ENCODE measurements at places on chromosomes 16 and 17.

GRCh38 chr17:21119919-21120249 lies 6.9 kb upstream of the DHRS7B start:
- no peak for DNase-seq

- DNase-seq = no peak
Observed at GRCh38 chr16:14193316-14193871, 122.3 kb downstream of the MRTFB start.

- DNase-seq = no peak
Observed at GRCh38 chr17:13154398-13154797, 136.6 kb upstream of the ELAC2 start.

GRCh38 chr16:66425651-66426050 lies 1.4 kb upstream of the BEAN1 start:
- DNase-seq = no peak

DNA sequence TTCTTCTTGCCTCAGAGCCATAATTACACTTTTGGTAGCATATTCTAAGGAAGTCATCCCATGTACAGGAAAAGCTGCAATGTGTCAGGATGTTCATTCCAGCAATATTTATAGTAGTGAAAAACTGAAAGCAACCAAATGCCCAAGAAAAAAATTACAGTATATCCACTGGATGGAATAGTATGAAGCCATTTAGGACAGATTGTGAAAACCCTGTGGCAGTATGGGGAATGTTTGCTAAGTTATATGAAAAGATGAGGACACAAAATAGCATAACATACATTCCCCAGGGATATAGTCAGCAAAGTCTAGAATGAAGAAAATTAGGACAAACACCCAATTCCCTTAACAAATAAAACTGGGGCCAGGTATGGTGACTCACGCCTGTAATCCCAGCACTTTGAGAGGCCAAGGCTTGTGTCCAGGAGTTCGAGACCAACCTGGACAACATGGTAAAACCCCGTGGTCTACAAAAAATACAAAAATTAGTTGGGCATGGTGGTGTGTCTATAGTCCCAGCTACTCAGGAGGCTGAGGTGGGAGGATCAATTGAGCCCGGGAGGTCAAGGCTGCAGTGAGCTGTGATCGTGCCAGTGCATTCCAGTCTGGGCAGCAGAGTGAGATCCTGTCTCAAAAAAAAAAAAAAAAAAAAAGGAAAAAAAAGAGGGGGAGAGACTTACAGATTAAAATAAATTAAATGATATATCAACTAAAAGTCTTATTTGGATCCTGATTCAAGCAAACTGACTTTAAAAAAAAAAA lies 2.3 kb downstream of the LRRC3C start:
- peak; percentile 25 for DNase-seq

GRCh38 chr16:54363766-54364165 lies 77.2 kb upstream of the IRX3 start:
- DNase-seq = no peak

Data from skeletal muscle cell (primary cell).